CD8-positive, alpha-beta T cell (primary cell): ENCODE measurements at places on chromosomes 6 and 20.
A peak's percentile ranks its signal among the peaks of the same experiment; 100 is the strongest.

DNA sequence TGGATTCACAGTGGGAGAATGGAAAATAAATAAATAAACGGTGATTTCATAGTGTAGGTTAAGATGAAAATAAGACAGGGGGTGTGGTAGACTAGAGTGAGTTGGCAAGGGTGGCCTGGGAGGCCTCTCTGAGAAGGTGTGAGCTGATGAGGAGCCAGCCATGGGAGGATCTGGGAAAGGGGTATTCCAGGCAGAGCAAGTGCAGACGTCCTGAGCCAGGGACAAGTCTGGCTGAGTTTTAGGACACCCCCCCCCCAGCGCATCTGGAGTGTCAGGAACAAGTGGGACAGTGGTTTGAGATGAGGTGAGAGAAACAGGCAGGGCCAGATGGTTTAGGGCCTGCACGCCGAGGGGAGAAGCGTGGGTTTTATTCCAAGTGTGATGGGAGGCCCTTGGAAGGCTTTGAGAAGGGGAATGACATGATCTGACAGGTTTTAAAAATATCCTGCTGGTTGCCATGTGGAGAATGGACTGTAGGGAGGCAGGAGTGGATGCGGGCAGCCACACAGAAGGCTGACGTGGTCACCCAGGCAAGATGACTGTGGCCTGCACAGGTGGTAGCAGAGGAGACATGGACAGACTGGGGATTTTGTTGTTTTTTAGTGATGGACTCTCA lies 21.1 kb upstream of the CCM2L start:
- DNase-seq: no peak

DNA sequence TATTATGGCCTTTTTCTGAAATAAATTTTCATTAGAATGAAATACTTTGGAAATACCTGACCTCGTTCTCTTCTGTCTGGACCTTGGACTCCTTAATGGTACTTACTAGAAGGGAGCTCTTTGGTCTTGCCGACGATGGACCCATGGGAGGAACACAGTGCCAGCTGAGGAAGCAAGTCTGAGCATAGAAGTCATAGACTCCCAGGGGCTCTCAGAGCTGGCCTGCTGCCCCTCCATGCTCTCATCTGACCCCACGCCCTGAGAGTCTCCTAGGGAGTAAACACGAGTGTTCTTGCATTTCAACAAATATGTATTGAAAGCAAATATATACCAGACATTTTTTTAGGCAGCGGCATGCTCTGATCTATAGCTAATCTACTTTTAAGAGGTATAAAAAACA lies 87.8 kb downstream of the PLEKHG1 start:
- DNase-seq: no peak

DNA sequence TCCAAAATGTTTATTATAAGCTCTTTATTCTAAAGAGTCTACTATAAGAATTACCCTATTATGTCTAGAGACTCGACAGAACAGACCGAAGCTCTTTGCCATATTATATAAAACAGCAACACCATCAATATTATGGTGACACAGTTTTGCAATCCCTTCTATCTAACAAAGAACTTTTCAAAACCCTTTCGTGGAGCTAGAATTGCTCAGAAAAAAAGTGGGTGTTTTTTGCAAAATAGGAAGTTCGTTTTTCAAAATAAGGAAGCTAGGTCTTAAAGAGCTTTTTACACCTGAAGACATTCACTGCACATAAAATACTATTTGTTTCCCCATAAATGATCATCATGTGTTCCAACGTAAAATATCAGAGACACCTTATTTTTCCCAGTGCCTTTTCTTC lies 240.0 kb downstream of the FOXC1 start:
- no peak for DNase-seq

- DNase-seq: no peak
These were observed 26.8 kb upstream of the MRGBP start for GRCh38 chr20:62769346-62770071.

- DNase-seq: no peak
These were observed 386.2 kb upstream of the FLRT3 start for GRCh38 chr20:14723614-14724013.

DNA sequence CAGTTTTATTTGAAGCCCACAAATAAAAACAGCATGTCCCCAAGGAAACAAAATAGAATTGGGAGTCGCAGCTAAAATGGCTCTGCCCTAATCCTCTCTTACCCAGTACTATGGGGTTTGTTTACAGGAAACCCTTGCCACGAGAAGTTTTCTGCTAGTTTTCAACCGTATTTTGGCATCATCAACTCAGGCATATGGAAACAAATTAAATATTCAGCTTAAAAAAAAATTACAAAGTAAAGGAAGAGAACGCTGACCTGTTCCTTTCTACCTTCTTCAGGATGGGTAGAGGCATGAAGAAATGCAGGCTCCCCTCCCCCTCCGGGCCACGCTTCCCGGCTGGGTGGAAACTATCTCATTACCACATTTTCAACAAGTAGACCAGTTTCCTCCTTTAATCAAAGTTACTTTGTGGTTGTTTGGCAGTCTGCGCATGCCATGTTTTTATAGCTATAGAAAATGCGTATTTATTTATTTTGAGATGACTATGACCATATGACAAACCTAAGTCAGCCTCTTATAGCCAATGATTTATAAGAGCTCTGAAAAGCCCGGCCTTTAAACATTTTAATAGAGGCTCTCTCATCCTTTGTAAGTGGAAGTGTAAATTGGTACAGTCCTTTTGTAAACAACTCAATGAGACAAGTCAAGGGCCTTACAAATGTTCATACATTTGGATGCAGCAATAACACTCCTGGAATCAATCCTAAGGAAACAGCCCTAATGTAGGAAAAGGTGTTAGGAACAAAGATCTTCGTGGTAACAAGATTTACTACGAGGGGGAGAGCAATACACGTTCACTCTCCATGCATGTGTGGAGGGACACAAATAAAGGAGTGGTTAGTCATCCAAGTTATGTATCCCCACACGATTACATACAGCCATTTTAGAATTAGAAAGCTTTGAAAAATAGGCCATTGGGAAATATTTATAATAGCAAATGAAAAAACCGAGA lies 16.1 kb upstream of the ZNF217 start:
- peak; percentile 70 for DNase-seq
